ENCODE measurements at places on chromosomes 13 and 19. TPM values are rescaled to one million over a fixed set of nuclear protein-coding genes. Genes with fewer than 3 reads are reported as not detected.

GRCh38 chr19:55778331-55778730, 9.4 kb downstream of the RFPL4AL1 start:
- H3K36me3 ChIP-seq: no peaks in the 10 kb centered on the region
- H3K27ac ChIP-seq: no peak overlapping the region
- H3K4me3 ChIP-seq: no peak overlapping the region
- H3K27me3 ChIP-seq: no peaks in the 10 kb centered on the region
- H3K4me1 ChIP-seq: no peaks in the 10 kb centered on the region

S1PR5 gene
- 4.7 TPM for total RNA-seq

DNA sequence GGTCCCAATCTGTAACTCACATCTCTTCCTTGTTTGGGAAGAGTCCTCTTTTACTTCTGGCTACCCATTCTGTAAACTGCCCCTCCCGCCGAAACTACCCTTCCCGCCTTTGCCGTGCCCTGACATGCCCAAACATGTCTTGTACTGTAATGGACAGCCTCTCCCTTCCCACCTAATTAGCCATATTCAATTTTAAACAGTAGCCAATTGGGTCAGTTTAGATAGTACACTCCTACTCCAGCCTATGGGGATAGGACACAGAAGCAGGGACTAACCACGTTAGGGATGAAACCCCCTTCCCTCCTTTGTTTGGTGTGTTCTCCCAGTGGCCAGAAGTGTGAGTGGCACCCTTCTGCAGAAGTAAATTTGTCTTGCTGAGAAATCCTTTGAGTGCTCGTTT, 34.2 kb downstream of the SACS start:
- H3K4me3 ChIP-seq: no peak overlapping the region
- peaks cover 2% of the 10 kb centered on the region for H3K4me1 ChIP-seq
- H3K36me3 ChIP-seq: no peaks in the 10 kb centered on the region
- DNase-seq: no peak
- H3K27me3 ChIP-seq: peaks cover 16% of the 10 kb centered on the region
- no peak overlapping the region for H3K27ac ChIP-seq

DNA sequence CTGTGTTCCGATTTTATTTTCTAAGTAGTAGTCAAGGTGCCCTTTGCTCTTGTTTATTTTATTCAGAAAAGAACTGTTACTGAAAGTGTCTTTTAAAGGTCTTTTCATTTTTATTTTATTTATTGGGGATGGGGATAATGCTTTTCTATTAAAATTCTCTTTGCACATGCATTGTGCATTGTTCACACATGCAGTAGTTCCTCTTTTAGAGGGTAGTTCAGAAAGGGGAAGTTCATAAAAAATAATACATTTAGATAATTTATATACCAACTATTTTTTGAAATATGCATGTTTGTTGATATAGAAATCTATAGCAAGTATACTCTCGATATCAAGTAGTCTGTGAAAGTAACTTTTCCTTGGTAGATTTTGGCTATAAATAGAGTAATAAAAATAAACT, 3.5 kb downstream of the GPC5 start:
- H3K27ac ChIP-seq: no peak overlapping the region
- peaks cover 64% of the 10 kb centered on the region for H3K27me3 ChIP-seq
- peaks cover 6% of the 10 kb centered on the region for H3K4me1 ChIP-seq
- H3K36me3 ChIP-seq: no peaks in the 10 kb centered on the region
- no peak overlapping the region for H3K4me3 ChIP-seq

DNA sequence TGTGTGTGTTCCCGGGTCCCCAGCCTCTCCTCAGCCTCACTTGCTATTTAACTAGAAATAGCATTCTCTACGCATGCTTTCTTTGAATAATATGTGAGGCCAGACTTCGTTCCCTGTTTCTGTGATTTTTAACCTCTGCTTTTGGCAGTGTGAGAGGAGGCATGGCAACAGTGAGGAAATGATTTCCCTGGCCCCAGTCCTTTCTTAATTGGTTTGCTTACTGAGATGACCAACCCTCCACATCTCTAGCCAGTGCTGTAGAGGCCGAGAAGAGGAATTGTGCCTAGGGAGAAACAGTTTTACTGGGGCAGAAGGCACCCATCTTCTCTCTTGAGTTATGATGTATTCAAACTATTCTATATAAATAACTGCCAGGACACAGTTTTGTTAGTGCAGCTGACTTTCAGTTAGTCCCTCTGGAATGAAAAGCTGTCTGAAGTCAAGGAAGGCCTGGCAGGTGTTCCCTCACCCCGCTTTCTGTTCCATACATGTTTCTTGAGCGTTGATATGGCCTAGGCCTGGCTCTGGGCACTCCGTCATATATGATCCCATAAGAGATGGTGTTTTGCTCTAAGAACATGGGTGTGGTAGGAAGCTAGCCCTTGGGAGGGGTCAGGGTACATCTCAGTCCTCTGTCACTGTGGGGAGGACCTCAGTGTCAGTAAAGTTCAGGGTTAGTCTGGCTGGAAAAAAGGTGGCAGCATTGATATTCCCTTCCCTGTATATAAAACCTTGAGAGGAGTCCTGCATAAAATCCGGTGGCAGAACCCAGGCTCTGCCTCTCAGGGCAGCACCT, 73.7 kb upstream of the NPAS1 start:
- no peak overlapping the region for H3K4me3 ChIP-seq
- peaks cover 13% of the 10 kb centered on the region for H3K36me3 ChIP-seq
- no peaks in the 10 kb centered on the region for H3K27me3 ChIP-seq
- H3K4me1 ChIP-seq: peaks cover 10% of the 10 kb centered on the region
- no peak overlapping the region for H3K27ac ChIP-seq
- DNase-seq: no peak

DNA sequence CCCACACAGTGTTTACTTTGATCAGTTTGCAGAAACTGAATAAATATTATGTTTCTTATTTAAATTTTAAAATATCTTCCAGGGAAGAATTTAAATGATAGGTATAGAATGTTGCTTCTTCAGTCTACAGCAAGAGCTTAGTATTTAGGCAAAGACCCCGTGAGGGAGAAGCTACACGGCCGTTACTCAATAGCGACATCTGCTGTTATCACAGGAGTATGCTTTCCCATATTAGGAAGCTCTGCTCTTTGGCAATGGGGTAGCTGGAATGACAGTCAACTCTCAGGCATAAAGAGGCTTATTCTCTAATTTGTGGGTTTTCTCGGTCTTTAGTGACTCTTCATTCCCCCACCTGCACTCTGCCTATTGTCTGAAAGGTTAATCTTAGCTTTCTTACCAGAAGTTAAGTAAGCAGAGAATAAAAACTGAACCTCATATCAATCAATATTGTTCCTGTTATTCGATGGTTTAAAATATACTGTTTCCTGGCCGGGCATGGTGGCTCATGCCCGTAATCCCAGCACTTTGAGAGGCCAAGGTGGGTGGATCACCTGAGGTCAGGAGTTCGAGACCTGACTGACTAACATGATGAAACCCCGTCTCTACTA, 13.2 kb upstream of the LHFPL6 start:
- H3K36me3 ChIP-seq: no peaks in the 10 kb centered on the region
- no peak overlapping the region for H3K27ac ChIP-seq
- H3K27me3 ChIP-seq: peaks cover 8% of the 10 kb centered on the region
- H3K4me1 ChIP-seq: no peaks in the 10 kb centered on the region

GRCh38 chr13:106873810-106874209, 305.9 kb upstream of the ARGLU1 start:
- no peak overlapping the region for H3K27ac ChIP-seq
- no peak for DNase-seq
- no peaks in the 10 kb centered on the region for H3K4me1 ChIP-seq

- peaks cover 62% of the 10 kb centered on the region for H3K36me3 ChIP-seq
- peaks cover 17% of the 10 kb centered on the region for H3K4me1 ChIP-seq
- H3K4me3 ChIP-seq: peak overlapping the region; percentile 14
- peak overlapping the region; percentile 60 for H3K27ac ChIP-seq
Measured at GRCh38 chr13:98918771-98919170, 59.1 kb downstream of the DOCK9 start.

GRCh38 chr13:29817604-29818378, 32.6 kb downstream of the UBL3 start:
- no peaks in the 10 kb centered on the region for H3K27me3 ChIP-seq
- H3K36me3 ChIP-seq: peaks cover 6% of the 10 kb centered on the region
- no peak overlapping the region for H3K27ac ChIP-seq
- H3K4me1 ChIP-seq: peaks cover 7% of the 10 kb centered on the region
- peak overlapping the region; percentile 12 for H3K4me3 ChIP-seq

GPR4 gene
- not detected for total RNA-seq
